ENCODE measurements at places on chromosomes 13 and 19. TPM values are rescaled to one million over a fixed set of nuclear protein-coding genes. Genes with fewer than 3 reads are reported as not detected.

PRSS57 gene
- total RNA-seq = not detected

ZNF550 gene
- 7.4 TPM for total RNA-seq

FREM2 gene
- 0.08 TPM for total RNA-seq

PSG7 gene
- total RNA-seq = not detected

FXYD3 gene
- total RNA-seq = not detected

ICAM4 gene
- total RNA-seq = not detected

PNMA8C gene
- total RNA-seq = not detected

SIGLEC9 gene
- total RNA-seq = 1.4 TPM

GIPR gene
- total RNA-seq = 0.07 TPM

FPR1 gene
- total RNA-seq = 0.57 TPM

ZNF536 gene
- not detected for total RNA-seq

KLK4 gene
- total RNA-seq = not detected

CYSLTR2 gene
- not detected for total RNA-seq

TINCR gene
- 0.10 TPM for total RNA-seq

ZNF625 gene
- total RNA-seq = 5.9 TPM

ZFP36 gene
- 2.8 TPM for total RNA-seq

PTGER1 gene
- 0.43 TPM for total RNA-seq

ZNF283 gene
- 4.3 TPM for total RNA-seq

DCLK1 gene
- total RNA-seq = 5.2 TPM

SHISA7 gene
- total RNA-seq = not detected

TEX29 gene
- 0.70 TPM for total RNA-seq

ZNF415 gene
- total RNA-seq = not detected

EFNB2 gene
- total RNA-seq = 22.4 TPM

CEACAM5 gene
- not detected for total RNA-seq

PRR20D gene
- not detected for total RNA-seq

ZNF77 gene
- 0.07 TPM for total RNA-seq

ZNF850 gene
- total RNA-seq = 5.3 TPM

- peak; percentile 20 for DNase-seq
Measured at GRCh38 chr19:47540748-47541147, 25.9 kb upstream of the NAPA start.

GRCh38 chr13:82076496-82076895 is 1735.6 kb upstream of the SPRY2 start:
- no peak for DNase-seq

- DNase-seq = no peak
Measured at GRCh38 chr13:57630661-57631595, 616 bp upstream of the PCDH17 start.

GRCh38 chr19:17873786-17874757 is 2.3 kb downstream of the SLC5A5 start:
- no peak for DNase-seq

- no peak for DNase-seq
Measured at GRCh38 chr13:99192480-99192879, 8.2 kb upstream of the UBAC2 start.

DNA sequence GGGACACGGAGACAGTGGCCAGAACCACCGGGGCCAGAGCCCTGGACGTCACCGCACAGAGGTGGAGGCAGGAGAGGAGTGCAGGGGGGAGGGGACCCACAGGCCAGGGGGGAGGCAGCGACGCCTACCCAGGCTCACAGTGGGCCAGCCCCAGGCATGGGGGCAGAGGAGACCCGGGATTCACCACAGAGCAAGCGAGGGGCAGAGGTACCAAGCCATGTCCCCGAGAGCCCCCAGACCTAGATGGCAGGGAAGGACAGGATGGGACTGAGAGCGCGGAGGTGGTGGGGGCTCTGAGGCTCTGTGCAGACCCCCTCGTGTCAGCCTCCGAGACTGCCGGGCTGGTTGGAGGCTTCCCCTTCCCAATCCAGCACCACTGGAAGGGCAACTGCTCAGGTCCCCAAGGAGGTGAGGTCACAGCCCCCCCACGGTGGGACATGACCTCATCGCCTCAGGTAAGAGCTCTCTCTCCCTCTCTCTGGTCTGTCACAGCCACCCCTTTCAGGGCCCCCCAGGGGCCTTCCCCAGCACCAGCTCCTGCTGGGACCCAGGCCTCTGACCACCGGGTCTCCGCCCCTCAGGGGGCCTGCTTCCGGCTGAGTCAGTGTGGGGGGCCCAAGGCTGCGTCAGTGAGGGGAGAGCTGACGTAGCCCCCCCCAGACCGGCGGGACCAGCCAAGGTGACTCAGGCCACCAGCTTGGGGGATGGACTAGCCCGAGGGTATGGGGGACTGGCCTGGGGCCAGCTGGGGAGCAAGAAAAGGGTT is 2.2 kb upstream of the IL11 start:
- peak; percentile 76 for DNase-seq

- no peak for DNase-seq
Measured at GRCh38 chr13:103370790-103371189, 304.6 kb upstream of the SLC10A2 start.

DNA sequence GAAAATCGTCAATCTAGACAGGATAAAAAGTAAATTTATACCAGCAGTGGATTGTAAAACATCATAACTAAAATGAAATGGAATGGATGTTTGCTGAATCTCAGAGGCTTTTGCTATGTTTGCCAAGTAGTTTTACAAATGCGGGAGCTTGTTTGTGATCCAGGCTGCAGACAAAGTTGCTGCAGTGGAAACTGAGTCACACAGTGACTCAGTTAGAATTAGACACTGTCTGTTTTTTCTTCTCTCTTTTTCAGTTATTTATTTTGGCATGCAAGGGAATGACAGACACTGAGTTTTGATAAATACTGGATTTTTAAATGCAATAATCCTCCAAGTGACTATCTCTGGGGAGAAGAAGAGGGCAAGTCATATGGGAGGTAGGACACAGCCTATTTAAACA is 4.6 kb upstream of the PNMA8A start:
- no peak for DNase-seq

- DNase-seq = peak; percentile 31
Measured at GRCh38 chr13:74132776-74133656, 1.2 kb downstream of the KLF12 start.

- no peak for DNase-seq
Measured at GRCh38 chr13:36680913-36681312, 7.1 kb downstream of the SERTM1 start.

- DNase-seq = no peak
Measured at GRCh38 chr19:46885411-46885810, 24.6 kb downstream of the ARHGAP35 start.

- no peak for DNase-seq
Measured at GRCh38 chr19:2186071-2186846, 22.5 kb downstream of the DOT1L start.

GRCh38 chr19:49596954-49597702 is 6.1 kb downstream of the PRR12 start:
- DNase-seq = no peak

GRCh38 chr13:60945396-60945795 is 470.3 kb downstream of the PCDH20 start:
- no peak for DNase-seq

DNA sequence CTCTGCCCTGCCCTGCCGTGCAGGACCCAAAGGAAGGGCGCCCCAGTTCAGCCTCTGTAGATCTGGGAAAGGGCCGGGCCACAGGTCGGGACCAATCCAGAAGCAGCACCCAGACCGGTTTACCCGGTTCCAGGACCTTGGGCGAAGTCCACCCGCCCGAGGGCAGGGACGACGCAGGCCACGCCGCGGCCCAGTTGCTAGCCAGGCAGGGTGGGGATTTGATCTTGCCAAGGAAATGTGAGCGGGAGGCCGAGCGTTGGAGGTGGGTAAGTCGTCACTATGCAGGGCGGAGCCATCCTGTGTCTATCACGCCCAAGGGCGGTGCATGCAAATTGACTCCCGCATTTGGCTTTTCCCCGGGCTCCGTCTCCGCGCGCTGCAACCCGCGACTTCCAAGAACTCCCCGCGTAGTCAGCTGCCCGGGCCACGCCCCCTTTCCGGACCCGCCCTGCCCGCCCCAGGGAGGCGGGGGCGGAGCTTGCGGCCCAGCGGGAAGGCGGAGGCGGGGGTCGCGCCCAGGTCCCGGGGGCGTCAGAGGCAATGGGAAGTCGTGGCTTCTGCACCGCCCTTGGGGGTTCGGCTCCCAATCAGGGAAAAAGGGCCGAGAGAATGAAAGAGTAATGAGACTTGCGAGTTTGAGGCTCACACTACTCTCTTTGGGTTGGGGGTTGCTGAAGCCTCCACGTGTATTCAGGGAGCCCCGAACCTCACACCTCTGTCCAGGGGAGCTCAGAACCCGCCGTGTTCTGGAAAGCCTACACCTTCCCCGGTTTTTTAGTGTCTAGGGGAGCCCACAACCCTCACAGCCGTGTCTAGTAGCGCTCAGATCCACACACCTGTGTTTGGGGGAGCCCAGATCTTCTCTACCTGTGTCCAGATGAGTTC is 12.8 kb downstream of the IER2 start:
- DNase-seq = peak; percentile 98

DNA sequence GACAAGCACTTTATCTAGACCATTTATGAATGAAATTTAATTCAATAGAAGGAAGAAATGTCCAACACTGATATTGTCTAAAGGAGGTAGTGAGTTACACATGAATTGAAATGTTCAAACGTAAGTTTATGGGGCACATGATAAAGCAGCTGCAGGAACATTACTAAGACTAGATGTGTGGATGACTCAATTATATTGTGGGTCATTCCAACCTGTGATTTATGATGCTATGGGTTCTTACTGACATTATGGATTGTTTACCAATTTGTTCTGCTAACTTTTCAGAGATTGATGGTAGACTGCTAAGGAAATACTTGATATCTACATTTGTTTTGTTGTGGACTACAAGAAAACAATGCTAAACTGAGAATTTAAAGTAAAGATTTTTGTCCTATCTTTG is 56.1 kb upstream of the ATXN8OS start:
- no peak for DNase-seq

- no peak for DNase-seq
Measured at GRCh38 chr13:114144606-114145244, 12.3 kb upstream of the RASA3 start.

GRCh38 chr13:95193509-95194230 is 107.6 kb downstream of the ABCC4 start:
- DNase-seq = no peak

- no peak for DNase-seq
Measured at GRCh38 chr19:10270616-10271394, at the start of gene ICAM1. ICAM1 (plus strand) TSS chr19:10271120; CDS start chr19:10271160, 40 bp downstream.

DNA sequence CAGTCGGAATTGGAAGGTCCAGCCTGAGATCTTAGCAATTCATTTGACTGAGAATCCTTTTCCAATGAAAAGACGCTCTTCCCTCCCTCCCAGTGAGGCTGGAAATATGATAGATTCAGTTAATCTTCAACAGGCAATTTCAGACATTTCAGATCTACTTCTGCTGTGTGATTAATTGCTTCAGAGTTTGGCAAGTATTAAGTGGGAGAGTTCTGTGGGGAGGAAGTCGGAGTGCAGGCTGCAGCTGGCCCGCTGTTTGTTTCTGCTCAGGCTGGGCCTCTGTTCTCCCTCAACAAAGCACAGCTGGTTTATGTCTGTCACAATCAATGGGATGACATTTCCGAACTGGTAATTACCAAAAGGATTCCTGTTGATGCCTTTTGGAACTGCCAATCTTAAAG is 178.2 kb downstream of the NDFIP2 start:
- no peak for DNase-seq

DNA sequence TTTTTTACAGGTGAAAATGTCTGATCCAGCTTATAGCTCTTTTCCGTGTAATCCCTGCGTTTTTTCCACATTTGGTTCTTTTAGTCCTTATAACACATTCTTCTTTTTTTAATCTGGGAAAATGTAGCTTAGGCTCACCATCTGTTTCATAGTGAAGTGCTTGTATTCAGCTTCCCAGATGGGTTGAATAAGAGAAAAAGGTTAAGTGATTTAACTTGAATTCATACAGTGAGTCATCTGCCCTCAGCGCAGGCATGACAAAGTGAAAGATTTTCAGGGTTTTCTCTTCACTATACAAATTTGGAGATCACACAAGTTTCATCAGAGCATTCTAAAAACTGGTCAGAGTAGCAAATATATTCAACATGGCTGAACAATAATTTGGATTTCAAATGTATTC is 224.8 kb downstream of the SPRY2 start:
- DNase-seq = peak; percentile 74

GRCh38 chr13:85853161-85853894 is 54.1 kb upstream of the SLITRK6 start:
- no peak for DNase-seq

GRCh38 chr13:102667023-102667422 is 27.8 kb downstream of the METTL21C start:
- no peak for DNase-seq

DNA sequence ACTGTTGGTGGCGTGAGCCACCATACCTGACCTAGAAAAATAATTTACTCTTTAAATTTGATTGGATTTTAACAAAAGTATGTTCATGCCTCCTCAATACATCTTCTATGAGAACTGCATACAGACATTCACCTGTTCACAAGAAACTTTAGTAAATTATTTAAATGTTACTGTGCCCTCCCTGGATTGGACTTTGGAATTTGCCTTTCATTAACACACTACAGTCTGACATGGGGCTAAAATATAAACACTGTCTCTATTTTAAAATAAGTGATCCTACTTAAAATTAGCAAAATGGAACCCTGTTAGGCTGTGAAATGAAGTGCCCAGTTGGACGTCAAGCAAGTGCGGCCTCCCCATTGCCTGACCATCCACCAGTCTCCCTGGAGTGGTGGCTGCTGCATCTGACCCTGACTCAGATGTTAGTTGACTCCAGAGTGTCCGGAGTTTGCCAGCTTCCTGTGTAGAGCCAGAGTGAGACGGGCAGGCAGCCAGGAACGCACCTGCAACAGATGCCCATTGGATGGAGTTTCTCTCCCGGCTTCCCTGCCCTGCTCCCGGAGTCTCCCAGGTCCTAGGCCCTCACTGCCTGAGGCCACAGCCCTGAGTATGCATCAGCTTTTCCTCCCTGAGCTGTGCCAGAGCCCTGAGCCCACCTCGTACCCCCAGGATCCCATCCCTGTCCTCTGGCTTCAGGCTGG is 45.9 kb upstream of the ATP11A start:
- peak; percentile 33 for DNase-seq

- no peak for DNase-seq
Measured at GRCh38 chr19:45296355-45296754, 26.3 kb downstream of the CKM start.

GRCh38 chr19:40616941-40617340 is 15.8 kb downstream of the LTBP4 start:
- DNase-seq = no peak

GRCh38 chr19:7521551-7522071 is 813 bp upstream of the MCOLN1 start:
- no peak for DNase-seq

DNA sequence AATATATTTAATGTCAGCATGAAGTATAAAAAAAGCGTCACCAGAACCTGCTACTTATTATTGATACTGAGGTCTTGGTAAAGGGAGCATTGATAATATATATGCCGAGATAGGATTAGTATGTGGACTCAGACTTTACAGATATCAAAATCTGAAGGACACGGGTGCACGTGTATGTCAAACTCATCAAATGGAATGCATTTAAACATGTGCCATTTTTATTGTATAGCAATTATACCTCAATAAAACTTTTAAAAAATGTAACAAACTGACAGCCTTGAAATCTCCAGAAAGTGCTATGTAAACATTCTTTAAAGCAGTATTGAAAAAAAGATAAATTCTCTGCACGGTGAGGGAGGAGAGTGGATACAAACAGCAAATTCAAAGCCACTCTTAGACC is 157.9 kb downstream of the RNF17 start:
- no peak for DNase-seq
